ENCODE measurements at places on chromosomes 4 and X. TPM values are rescaled to one million over a fixed set of nuclear protein-coding genes. Genes with fewer than 3 reads are reported as not detected.

Gene ADH1A
- not detected for total RNA-seq

Gene ADH6
- total RNA-seq = 1.1 TPM

Gene NDST3
- total RNA-seq = 0.35 TPM

Gene FTSJ1
- 92.2 TPM for total RNA-seq

DNA sequence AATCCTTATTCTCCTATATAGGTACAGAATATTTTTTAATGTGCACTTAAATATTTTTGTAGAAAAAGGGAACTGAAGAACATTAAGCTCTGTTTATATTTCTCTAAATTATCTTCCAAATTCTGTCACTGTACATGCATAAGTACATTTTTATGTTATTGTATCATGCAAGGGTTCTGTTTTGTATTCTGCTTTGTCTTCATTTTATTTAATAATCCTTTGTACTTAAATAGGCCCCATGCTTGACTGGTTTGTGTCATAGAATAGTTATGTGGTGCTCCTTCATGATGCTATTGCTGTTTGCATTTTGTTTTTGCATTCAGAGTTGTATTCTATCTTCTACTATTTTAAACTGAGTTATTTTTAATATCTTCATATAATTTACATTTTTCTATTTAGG lies 111.9 kb upstream of the EDNRA start:
- DNase-seq = peak; percentile 38

- DNase-seq = peak; percentile 97
Observed at GRCh38 chrX:318739-319578, at the start of gene GTPBP6. Gene GTPBP6, minus strand, starts transcription at chrX:318796. Its CDS starts 9 bp downstream, at chrX:318787.

GRCh38 chrX:69149466-69150280 lies 15.6 kb downstream of the PJA1 start:
- DNase-seq = no peak

DNA sequence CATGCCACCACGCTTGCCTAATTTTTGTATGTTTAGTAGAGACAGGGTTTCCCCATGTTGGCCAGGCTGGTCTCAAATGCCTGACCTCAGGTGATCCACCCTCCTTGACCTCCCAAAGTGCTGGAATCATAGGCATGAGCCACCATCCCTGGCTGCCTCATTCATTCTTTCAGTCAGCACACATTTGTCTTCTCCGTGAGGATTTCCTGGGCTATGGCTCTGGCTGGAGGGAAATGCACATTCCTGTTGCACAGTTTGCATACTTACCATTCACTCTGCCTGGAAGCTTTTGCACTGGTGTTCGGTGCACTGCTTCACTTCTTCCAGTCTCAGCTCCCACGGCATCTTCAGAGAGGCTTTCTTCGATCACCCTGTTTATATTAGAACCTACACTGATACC lies 267.8 kb downstream of the STIM2 start:
- no peak for DNase-seq

GRCh38 chr4:48801016-48801715 lies 21.1 kb upstream of the FRYL start:
- peak; percentile 23 for DNase-seq

- DNase-seq = no peak
Observed at GRCh38 chr4:179817317-179817716, 2375.1 kb upstream of the AGA start.

DNA sequence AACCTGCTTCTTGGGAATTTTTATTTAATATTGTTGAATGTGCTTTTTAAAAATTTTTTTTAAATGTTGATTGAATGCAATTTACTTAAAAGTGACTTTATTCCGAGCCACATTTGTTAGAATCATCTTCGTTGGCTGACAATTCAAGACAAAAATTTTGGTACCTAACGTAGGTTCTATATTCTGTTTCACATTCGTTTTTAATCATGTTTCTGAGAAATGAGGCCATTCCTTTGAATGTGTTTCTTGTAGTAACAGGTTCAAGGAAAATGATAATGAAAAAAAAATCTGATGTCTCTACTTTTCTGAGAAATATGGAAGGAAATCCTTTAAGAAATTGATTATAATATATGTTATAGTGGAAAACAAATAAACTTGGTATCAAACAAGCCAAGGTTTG lies 92.3 kb upstream of the DCLK2 start:
- no peak for DNase-seq

GRCh38 chr4:74838746-74839370 lies 44.5 kb upstream of the BTC start:
- DNase-seq = peak; percentile 70

DNA sequence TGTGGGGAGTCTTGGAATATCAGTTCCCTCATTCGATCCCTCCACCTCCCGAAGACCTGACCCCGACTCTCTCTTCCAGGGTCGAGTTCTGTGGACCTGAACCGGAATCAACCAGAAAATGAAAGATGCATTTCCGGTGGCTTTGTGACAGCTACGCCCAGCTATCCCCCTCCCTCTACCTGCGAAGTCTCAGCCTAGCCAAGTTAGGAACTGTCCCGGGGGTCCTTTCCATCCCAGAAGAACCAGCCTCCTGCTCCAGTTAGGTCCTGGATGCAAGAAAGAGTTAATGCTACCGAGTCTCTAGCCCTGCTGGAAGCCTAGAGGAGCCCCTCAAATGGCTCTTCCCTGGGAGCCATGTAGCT lies 13.4 kb upstream of the ETDC start:
- DNase-seq = no peak

GRCh38 chrX:37955273-37955672 lies 51.1 kb upstream of the SYTL5 start:
- DNase-seq = no peak

- DNase-seq = peak; percentile 21
Observed at GRCh38 chrX:114611018-114611619, 27.2 kb downstream of the HTR2C start.

GRCh38 chr4:99090481-99091215 lies 2.1 kb upstream of the ADH5 start:
- no peak for DNase-seq

GRCh38 chr4:112664611-112665010 lies 27.7 kb downstream of the LARP7 start:
- peak; percentile 17 for DNase-seq

- DNase-seq = no peak
Observed at GRCh38 chrX:70139736-70140135, 6.5 kb downstream of the IGBP1 start.

DNA sequence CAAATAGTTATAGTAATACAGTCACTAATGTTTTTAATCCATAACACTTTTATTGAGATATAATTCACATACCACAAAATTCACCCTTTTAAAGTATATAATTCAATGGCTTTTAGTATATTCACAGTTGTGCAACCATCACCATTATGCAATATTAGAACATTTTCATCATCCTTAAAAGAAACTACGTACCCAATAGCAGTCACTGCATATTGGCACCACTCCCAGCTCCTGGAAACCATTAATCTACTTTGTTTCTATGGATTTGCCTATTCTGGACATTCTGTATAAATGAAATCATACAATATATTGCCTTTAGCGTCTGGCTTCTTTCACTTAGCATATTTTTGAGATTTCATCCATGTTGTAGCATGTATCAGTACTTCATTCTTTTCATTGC lies 99.3 kb downstream of the AMMECR1 start:
- no peak for DNase-seq
